ENCODE measurements at places on chromosomes 16 and 17. TPM values are rescaled to one million over a fixed set of nuclear protein-coding genes. Genes with fewer than 3 reads are reported as not detected.

The MLLT6 gene
- total RNA-seq = 232 TPM

The CHST6 gene
- total RNA-seq = not detected

The CALB2 gene
- total RNA-seq = not detected

The TSPOAP1 gene
- 107 TPM for total RNA-seq

The LRRC46 gene
- total RNA-seq = 0.61 TPM

- ATAC-seq = no peak
- H3K4me3 ChIP-seq = no peak overlapping the region
- H3K27me3 ChIP-seq = no peaks in the 10 kb centered on the region
- peak overlapping the region; percentile 44 for H3K27ac ChIP-seq
- H3K4me1 ChIP-seq = peaks cover 12% of the 10 kb centered on the region
Observed at GRCh38 chr17:44033861-44034408, 19.2 kb upstream of the TMEM101 start.

DNA sequence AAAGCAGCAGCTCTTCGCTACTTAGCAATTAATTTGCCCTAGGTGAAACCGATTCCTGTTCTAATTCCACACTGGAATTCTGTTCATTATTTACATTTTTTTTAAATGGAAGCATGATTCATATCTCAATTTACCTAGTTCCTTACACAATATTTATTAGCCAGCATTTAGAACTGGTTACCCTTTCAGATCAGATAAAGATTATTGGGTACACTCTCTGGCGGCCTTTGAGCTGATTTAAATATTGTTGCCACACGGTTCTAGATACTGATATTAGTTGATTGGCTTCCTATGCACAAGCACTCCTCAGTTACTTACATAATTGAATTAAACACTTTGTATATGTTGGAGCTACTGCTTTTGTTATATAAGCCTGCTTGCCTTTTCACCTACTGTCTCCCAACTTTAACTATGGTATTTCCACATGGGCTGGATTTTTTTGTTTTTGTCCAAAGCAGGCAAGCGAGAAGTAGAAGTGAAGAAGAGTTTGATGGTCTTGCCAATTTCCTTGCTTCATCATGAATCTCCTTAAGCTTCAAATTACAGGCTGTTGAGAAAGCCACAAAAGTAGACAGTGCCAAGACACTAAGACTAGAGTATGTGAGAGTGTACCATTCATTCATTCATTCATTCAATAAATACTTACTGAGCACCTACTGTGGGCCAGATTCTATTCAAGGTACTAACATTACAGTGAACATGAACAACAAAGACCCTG, 3.9 kb upstream of the ALDH3A2 start:
- H3K27ac ChIP-seq = no peak overlapping the region
- H3K36me3 ChIP-seq = no peaks in the 10 kb centered on the region
- no peak for ATAC-seq
- no peak overlapping the region for H3K4me3 ChIP-seq

GRCh38 chr17:79960788-79961522, 74.7 kb downstream of the TBC1D16 start:
- no peak overlapping the region for H3K27ac ChIP-seq
- no peak overlapping the region for H3K4me3 ChIP-seq
- H3K36me3 ChIP-seq = no peaks in the 10 kb centered on the region
- peak; percentile 52 for ATAC-seq
- no peaks in the 10 kb centered on the region for H3K4me1 ChIP-seq

- H3K36me3 ChIP-seq = no peaks in the 10 kb centered on the region
- no peak overlapping the region for H3K27ac ChIP-seq
- peaks cover 23% of the 10 kb centered on the region for H3K27me3 ChIP-seq
Observed at GRCh38 chr17:864315-864714, 82.2 kb downstream of the MRM3 start.

GRCh38 chr17:34130544-34130943, 124.5 kb upstream of the CCL2 start:
- H3K4me1 ChIP-seq = no peaks in the 10 kb centered on the region
- H3K27ac ChIP-seq = no peak overlapping the region
- no peak for ATAC-seq
- peaks cover 10% of the 10 kb centered on the region for H3K27me3 ChIP-seq
- no peak overlapping the region for H3K4me3 ChIP-seq

- no peak for ATAC-seq
- H3K4me3 ChIP-seq = no peak overlapping the region
- no peaks in the 10 kb centered on the region for H3K27me3 ChIP-seq
- H3K4me1 ChIP-seq = no peaks in the 10 kb centered on the region
- H3K36me3 ChIP-seq = no peaks in the 10 kb centered on the region
Observed at GRCh38 chr17:71842986-71843385, 277.8 kb upstream of the SOX9 start.

GRCh38 chr16:51834794-51835193, 683.7 kb upstream of the SALL1 start:
- H3K4me1 ChIP-seq = no peaks in the 10 kb centered on the region
- no peak overlapping the region for H3K4me3 ChIP-seq
- H3K27ac ChIP-seq = no peak overlapping the region
- no peaks in the 10 kb centered on the region for H3K36me3 ChIP-seq

DNA sequence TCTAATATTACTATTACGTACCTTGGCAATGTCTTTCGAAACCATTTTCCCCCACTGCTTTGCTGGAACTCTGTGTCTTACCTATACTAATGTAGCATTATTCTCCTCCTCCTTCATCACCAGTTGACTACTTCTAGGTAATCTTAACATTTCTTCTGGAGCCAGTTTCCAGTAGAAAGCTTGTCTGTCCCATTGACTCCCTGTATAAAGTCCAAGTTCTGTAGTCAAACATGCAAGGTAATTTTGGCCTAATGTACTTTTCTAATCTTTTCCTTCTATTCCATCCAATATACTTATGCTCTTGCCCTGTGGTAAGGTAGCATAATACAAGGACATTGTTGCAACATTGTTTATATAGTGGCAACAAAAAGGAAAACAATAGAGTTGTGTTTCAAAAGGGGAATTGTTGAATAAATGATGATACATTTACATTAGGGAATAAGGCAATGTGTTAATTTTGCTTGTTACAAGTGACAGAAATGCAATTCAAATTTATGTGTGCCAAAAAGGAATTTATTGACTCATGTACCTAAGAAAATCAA, 27.9 kb downstream of the OMG start:
- H3K27me3 ChIP-seq = no peaks in the 10 kb centered on the region
- no peaks in the 10 kb centered on the region for H3K4me1 ChIP-seq
- no peak overlapping the region for H3K27ac ChIP-seq
- H3K36me3 ChIP-seq = peaks cover 33% of the 10 kb centered on the region
- no peak for ATAC-seq

GRCh38 chr17:17073581-17074403, 31.5 kb downstream of the MPRIP start:
- H3K4me1 ChIP-seq = peaks cover 46% of the 10 kb centered on the region
- peaks cover 75% of the 10 kb centered on the region for H3K36me3 ChIP-seq

GRCh38 chr17:48860034-48860433, 29.2 kb downstream of the CALCOCO2 start:
- no peak for ATAC-seq
- H3K36me3 ChIP-seq = peaks cover 91% of the 10 kb centered on the region
- H3K27ac ChIP-seq = no peak overlapping the region
- H3K27me3 ChIP-seq = no peaks in the 10 kb centered on the region
- peaks cover 5% of the 10 kb centered on the region for H3K4me1 ChIP-seq
- H3K4me3 ChIP-seq = no peak overlapping the region

DNA sequence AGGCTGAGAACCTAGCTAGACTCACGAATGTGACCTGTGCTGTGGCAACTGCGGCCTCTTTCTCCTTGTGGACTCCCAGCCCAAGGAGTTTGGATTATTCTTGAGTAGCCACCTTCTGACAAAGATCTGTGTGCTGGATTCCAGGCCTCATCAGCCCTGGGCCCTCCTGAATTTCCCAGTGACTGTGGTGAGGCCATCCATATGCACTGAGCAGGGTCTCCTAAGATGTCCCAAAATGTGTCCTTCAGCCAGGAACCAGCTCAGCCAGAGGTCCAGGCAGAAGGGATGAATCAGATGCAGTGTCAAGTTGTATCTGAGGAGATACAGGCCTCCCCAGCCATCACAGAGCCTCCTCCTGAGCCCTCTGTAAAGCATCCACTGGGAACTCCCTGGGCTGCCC, 124.5 kb downstream of the CCDC182 start:
- no peak overlapping the region for H3K4me3 ChIP-seq
- H3K27me3 ChIP-seq = no peaks in the 10 kb centered on the region
- no peak overlapping the region for H3K27ac ChIP-seq
- no peak for ATAC-seq
- H3K36me3 ChIP-seq = peaks cover 33% of the 10 kb centered on the region
- peaks cover 21% of the 10 kb centered on the region for H3K4me1 ChIP-seq

DNA sequence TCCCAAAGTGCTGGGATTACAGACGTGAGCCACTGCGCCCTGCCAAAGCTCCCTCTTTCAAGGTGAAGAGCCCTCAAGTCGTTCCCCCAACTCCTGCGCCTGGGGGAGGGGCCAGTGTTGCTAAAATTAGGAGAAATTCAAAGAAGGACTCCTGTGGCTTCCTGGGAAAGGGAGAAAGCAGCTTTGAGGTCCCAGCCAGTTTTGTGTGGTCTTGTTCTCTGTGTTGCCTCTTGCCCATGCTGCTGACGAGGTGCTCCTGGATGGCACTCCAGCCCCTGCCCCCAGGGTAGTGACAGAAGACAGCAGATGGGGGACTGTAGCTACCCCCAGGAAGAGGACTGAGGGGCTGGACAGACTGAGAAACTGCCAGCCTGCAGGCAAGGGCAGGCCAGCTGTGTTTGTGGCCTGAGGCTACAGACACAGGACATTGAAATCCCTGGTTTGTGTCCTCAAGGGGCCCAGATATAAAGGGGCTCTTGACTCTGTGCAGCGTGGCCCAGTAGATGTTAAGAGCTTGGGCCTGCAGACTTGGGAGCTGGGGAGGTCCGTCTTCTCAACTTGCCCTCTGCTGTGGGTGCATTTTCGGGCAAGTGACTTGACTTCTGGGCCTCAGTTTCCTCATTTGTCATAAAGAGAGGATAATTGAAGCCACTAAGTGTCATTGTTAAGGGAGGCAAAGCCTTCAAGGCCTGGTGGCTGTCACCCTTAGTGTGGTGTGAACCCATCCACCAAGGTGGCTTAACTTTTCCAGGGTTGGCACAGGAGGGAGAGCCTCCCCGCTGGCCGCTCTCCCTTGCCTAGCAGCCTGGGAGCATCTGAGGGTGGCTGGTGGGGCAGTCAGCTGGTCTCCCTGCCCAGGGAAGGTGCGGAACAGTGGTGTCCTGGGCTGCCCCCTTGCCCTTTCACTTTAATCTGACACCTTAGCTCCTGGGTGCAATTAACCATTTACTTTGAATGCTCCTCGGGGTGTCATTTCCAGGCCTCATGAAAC, 4.1 kb downstream of the UBALD2 start:
- no peak for ATAC-seq
- peaks cover 82% of the 10 kb centered on the region for H3K36me3 ChIP-seq
- H3K4me1 ChIP-seq = peaks cover 10% of the 10 kb centered on the region

DNA sequence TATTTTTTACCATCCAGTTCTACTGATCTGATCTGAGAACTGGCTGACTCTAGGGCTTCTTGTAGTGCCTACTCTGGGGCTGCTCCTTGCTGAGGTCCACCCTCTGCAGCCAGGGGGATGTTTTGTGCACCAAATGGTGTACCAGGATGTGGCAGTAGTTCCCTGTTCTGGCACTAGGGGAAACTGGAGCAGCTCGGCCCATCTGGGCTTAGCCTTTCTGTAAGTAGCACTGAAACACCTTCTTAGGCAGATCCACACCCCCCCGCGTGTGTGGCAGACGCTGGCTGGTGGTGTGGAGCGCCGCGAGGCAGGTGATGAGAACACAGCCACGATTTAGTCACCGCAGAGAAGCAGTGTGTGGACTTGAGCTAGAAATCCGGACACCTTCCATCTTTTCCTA, 17.0 kb downstream of the DUSP14 start:
- peak; percentile 32 for ATAC-seq
- peaks cover 8% of the 10 kb centered on the region for H3K4me1 ChIP-seq
- no peaks in the 10 kb centered on the region for H3K27me3 ChIP-seq
- no peak overlapping the region for H3K4me3 ChIP-seq

- H3K27me3 ChIP-seq = no peaks in the 10 kb centered on the region
- peaks cover 83% of the 10 kb centered on the region for H3K36me3 ChIP-seq
- H3K4me3 ChIP-seq = peak overlapping the region; percentile 83
- H3K27ac ChIP-seq = peak overlapping the region; percentile 94
- no peak for ATAC-seq
Observed at GRCh38 chr17:18315562-18315922, 449 bp downstream of the SMCR8 start.

DNA sequence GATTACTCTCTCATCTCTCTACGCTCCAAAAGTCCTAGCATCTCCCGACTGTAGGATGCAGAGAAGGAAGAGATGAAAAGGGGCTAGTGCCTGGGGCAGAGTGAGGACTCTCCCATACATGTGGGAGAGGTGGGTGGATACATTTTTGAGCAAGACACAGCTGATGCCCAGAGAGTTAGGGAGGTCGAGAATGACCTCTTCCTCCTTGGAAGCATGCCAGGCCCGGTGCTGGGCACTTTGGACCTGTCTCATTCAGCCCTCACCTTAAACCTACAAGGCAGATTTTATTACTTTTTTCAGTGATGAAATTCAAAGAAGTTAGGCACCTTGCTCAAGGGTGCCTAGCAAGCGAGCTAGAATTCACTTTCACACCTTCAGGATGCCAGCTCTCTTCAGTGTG, 38.2 kb downstream of the WSCD1 start:
- no peak overlapping the region for H3K4me3 ChIP-seq
- H3K4me1 ChIP-seq = peaks cover 6% of the 10 kb centered on the region
- H3K36me3 ChIP-seq = no peaks in the 10 kb centered on the region
- H3K27ac ChIP-seq = no peak overlapping the region

DNA sequence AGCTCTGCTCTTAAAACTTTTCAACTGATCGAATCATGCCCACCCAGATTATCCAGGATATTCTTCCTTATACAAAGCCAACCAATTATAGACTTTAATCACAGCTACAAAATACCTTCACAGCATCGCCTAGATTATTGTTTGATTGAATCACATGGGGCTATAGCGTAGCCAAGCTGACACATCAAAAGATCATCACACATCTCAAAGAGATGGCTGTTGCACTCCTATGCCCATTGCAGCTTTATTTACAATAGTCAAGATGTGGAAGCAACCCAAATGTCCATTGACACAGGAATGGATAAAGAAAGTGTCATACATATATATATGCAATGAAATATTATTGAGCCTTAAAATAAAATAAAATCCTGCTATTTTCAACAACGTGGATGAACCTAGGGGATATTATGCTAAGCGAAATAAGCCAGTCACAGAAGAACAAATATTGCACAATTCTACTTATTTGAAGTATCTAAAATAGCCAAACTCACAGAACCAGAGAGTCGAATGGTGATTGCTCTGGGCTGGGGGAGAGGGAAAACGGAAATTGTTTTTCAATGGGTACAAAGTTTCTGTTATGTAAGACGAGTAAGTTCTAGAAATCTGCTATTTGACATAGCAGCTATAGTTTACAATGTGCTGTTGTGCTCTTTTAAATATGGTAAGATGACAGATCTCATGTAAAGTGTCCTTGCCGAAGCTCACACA, 60.9 kb upstream of the ERCC4 start:
- no peak for ATAC-seq
- peaks cover 34% of the 10 kb centered on the region for H3K27me3 ChIP-seq
- H3K27ac ChIP-seq = no peak overlapping the region
- H3K4me1 ChIP-seq = no peaks in the 10 kb centered on the region
- no peaks in the 10 kb centered on the region for H3K36me3 ChIP-seq
- H3K4me3 ChIP-seq = no peak overlapping the region

Data from activated T-helper 17 cell treated with anti-CD3 and anti-CD28 coated beads, Interleukin-2, amount 50 U/mL, for 72 hours (primary cell).